ENCODE measurements at places on chromosomes 12 and 14.

DNA sequence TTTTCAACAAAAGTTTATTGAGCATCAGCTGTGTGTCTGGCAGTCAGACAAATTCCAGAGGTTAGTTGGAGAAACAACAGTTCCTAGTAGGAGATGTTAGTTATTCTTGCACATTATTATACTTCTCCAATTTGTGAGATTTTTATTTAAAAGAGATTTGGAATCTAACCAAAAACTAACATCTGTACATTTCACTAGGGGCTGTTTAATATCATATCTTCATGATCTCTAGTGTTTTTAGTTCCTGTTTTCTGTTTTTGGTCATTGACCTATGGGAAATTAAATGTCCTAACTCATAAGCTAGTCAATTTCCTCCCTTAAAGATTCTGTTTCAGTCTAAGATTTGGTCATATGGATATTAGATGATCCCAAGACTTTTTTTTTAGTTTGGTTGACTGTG is 34.1 kb upstream of the KLHDC2 start:
- no peak for DNase-seq

GRCh38 chr14:104989236-104989950 is 3.8 kb downstream of the CLBA1 start:
- no peak for DNase-seq

DNA sequence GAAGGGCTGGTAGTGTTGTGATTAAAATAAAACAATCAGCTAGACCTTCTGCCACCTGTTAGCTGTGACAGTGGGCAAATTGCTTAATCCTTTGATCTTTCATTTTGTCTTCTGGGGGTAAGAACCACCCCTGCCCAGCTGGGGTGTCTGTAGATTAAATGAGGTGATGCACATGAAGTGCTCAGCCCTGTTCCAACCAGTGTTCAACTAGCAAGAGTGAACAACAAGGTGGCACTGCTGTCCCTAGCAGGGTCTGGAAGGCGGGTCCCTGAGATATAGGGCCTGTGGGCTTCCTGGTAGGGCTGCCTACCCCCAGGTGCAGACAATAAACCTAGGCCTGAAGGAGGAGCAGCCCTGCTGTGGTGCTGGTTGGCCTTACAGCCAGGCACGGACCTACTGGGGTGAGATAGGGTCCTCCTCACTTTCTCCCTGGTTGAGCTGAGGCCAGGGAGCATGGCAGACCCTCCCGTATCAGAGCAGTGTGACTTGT is 60.6 kb downstream of the ARL6IP4 start:
- no peak for DNase-seq

- DNase-seq, result no peak
These were observed 109.5 kb upstream of the NCOR2 start for GRCh38 chr12:124676714-124677462.

DNA sequence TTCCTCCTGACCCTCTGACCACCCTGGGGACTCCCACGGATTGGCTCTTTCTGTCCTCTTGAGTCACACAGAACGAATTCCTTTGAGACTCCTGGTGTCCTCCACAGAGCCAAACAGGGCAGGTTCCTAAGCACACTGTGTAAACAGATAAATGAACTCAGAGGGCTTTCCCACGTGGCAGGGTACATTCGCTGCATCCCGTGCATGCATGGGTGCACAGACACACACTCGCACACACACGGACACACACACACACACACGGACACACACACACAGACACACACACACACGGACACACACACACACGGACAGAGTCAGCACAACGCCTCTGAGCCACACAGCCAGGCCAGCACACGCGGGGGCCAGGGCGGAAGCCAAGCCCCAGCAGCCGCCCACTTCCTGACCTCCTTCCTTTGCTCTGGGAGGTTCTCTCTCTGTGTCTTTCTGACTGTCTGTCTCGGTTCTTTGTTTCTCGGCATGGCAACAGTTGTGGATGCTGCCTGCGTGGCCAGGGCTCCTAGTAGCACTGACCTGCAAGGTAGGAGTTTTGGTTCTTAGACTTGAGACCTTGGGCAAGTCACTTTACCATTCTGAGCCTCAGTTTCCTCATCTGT is 706 bp downstream of the CRACR2A start:
- DNase-seq, result no peak

DNA sequence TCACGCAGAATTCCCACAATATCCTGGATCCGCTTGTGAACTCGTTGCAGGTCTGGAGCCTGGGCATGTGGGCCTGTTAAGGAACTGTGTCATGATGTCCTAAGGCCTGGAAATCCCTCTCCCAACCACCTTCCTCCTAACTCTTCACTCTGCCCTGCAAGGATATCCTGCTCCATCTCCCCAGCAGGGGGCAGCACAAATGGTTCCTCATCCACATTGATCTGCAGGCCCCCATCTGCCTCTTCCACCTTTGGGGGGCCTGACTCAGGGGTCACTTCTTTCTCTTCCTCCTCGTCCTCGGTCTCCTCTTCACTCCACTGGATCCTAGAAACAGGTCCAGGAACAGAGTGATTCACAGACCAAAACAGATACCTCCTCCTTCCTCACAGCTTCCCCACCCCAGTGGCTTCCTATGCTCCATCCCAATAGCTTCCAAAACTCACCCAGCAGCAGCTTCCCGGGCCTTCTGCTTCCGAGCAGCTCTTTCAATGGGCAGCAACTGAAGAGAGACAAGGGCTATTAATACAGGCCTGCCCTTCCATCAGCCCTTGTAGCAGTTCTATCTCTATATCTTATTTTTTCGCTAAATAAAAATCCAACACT is 4.5 kb downstream of the NOP2 start:
- no peak for DNase-seq

DNA sequence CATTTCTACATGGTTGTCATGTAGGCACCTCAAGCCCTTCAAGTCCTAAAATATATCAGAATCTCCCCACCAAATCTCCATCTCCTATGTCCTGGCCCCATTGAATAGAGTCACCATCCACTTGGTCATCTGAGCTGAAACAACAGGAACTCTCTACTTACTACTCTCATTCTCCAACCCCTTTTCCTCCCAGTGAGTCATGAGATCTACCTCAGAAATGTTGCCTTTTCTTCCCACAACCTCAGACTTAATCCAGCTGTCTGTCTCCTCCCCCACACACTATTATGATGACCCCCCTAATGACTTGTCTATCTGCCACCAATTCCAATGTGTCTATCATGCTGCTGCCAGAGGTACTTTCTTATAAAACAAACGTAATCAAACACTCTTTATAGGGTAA is 72.3 kb upstream of the TMEM263 start:
- no peak for DNase-seq

- DNase-seq, result no peak
These were observed 225.7 kb downstream of the PHLDA1 start for GRCh38 chr12:75805905-75806304.

DNA sequence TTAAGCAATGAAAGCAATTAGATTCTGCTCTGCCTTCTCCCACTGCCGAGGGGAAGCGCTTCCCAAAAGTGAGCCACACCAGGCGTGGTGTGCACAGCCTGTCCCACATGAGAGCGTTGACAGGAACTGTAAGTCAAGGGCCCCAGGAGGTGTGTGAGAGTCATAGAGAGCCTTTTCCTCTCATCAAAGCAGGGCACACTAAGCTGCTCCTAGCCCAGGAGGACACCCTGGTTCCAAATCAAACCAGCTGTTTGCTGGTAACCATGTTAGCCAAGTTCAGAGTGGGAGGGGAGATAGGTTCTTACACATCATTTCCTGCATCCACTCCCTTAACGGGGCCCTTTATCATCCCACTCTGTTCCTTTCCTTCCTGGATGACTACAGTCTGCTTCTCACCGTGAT is 98.3 kb downstream of the SPTSSA start:
- DNase-seq, result no peak

DNA sequence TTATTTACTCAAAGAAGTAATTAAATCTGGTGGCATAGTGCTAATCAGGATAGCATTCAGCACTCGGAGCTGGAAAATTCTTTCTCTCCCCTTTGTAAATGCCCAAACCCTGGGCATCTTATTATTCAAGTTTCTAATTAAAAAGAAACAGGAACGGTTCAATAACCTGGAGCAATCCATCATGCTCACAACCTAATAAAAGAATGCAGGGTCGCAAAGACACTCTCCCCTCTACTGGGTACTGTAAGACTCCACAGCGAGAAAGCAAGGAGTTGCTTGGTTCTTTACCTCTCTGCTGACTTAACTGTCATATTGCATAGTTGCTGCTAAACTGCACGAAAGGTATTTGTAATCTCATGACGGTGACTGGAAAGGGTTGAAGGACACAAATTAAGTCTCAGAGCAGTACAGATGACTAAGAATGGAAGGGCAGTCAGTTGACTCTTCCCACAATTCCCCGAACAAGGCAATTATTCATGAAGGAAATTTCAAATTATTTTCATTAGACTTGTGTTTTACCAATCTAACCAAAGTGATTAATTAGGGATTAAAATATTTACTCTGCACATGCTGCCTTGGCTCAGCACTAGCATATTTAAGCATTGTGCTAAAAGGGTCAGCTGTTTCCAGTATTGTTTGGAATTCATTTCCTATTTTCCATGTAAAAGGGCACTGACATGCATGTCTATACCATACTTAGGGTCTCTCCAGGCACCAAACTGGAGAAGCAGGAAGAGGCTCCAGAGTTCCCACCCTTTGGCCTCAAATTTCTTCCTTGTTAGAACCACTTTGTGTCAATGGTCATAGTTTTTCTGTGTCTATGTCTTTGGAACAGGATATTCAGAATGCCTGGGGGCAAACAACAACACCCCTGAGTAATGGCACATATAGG is 182.2 kb downstream of the EXOC5 start:
- DNase-seq, result no peak

DNA sequence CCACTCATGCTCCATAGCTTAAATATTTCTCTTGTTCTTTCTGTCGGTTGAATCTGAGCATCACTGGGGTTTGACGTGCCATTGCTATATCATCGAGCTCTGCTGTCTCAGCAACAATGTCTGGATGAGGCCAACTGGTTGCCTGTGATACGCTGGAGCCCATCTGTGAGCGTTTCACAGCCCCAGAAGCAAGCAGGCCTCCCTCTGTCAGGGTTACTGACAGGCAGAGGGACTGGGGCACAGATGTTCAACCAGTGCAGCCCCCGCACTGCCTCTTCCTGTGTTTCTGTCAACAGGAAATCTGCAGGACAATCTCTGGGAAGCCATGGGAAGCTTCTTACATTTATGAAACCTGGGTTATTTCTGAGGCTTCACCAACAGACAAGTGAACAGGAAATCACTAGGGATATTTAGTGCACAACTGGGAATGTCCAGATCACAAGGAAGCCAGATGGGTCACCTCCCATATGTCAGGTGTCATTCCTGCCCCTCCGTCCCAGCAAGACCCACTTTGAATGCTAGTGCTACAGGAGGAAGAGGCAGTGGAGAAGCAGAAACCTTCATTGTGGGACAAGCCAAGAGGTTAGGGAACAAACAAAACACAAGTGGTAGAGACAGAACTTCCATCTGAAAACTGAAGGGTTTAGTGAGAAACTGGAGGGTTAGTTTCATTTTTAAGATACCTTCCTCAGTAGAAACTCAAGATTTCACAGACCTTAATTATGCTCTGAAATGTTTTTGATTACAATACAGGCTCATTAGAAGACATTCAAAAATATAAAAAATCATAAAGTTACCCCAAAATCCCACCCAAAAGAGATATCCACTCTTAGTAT is 24.1 kb downstream of the DMAC2L start:
- no peak for DNase-seq

DNA sequence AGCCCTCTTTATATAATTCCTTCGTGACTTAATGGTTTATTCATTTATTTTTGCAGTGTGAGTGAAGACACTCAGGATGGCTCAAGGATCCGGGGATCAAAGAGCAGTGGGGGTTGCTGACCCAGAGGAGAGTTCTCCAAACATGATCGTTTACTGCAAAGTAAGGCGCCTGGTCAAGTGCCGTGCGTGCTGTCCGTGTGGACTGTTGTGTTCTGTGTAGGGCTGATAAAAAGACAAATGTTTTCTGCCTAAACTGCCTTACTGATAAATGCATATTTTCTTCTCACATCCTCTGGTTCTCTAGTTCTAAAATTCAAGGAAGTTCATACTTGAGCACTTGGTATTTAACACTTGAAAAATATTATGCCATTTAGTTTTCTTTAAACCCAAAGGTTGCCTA is 32.5 kb downstream of the RGS6 start:
- no peak for DNase-seq

DNA sequence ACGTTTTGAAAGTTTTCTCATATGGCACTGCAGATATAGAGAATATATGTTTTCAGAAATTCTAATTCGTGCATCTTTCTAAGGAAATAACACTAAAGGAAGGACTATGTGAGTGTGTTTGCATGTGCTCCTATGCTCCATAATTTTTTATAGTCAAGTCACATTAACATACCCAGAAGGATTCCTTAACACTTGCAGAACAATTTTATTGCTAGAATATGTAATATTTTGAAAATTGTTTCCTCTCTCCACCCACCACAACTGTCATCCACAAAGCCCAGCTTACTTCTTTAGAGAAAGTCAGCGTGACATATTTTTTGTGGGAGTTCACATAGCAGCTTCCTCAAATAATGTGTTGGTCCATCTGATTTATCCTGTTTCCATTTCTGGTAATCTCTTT is 604.6 kb upstream of the MGAT4C start:
- no peak for DNase-seq

DNA sequence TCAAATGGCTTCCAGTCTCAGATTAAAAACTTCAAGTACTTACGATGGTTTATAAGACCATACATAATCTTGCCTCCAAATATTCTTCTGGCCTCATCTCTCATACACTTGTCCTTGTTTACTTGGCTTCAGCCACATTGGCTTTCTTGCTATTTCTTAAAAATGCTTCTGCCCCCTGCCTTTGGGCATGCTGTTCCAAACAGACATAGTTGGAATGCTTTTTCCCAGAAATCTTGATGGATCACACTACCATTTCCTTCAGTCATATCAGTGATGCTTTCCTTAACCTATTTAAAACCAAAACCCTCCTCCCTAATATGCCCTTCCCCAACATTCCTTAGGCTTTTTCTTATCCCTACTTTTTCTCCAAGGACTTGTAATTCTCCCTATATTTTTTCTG is 74.4 kb upstream of the PAWR start:
- DNase-seq, result no peak

Measured in mesenteric fat pad (tissue), 1 donor.